ENCODE measurements at places on chromosomes 13 and 19.

GRCh38 chr19:35373492-35373891 is 2.6 kb downstream of the GPR42 start:
- H3K4me1 ChIP-seq: no peaks in the 10 kb centered on the region
- no peaks in the 10 kb centered on the region for H3K36me3 ChIP-seq
- H3K27ac ChIP-seq: no peak overlapping the region
- no peak overlapping the region for H3K4me3 ChIP-seq
- no peak for DNase-seq

GRCh38 chr19:37594982-37595382 is 306 bp downstream of the ZNF540 start:
- peak; percentile 81 for DNase-seq
- H3K27ac ChIP-seq: no peak overlapping the region
- H3K36me3 ChIP-seq: peaks cover 4% of the 10 kb centered on the region

DNA sequence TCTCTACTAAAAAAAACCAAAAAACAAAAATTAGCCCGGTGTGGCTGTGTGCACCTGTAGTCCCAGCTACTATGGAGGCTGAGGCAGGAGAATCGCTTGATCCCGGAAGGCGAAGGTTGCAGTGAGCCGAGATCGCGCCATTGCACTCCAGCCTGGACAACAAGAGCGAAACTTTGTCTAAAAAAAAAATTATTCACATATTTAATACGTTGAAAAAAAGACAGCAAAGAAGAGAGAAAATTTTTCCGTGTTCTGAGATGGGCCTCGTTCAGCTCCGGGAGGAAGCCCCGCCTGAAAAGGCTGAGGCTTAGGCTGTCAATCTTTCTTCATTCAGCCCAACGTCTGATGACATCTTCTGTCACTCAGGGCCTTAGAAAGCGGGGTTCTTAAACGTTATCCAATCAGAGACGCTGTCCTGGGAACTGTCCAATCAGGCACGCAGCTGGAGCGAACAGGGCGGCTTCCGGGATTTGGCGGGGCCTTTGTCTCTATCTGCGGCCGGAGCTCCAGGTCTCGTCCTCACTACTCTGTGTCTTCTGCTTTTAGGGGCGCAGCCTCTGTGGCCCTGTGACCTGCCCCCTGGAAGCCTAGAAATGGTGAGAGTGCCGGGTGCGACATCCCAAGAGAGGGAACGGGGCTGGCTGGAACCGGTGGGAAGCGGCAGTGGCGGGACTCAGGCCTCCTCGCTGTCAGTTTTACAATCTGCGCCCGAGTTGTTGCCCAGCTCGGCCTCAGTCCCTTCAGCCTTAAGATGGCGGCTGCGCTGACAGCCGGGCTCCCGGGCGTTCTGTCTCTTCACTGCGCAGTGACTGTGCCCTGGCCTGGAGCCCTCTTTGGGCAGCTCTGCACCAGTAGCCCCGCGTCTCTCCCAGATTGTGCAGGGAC is at the start of gene ZNF726:
Gene ZNF726 (plus strand): TSS at position 485 of the 885 bp plus-strand sequence. CDS start 109 bp downstream, at position 594.
- H3K27ac ChIP-seq: no peak within 1 kb of the TSS
- H3K4me1 ChIP-seq: no peaks in the 10 kb centered on the region
- peak within 1 kb of the TSS; percentile 35 for H3K4me3 ChIP-seq
- no peaks in the 10 kb centered on the region for H3K36me3 ChIP-seq
- DNase-seq: peak; percentile 90

DNA sequence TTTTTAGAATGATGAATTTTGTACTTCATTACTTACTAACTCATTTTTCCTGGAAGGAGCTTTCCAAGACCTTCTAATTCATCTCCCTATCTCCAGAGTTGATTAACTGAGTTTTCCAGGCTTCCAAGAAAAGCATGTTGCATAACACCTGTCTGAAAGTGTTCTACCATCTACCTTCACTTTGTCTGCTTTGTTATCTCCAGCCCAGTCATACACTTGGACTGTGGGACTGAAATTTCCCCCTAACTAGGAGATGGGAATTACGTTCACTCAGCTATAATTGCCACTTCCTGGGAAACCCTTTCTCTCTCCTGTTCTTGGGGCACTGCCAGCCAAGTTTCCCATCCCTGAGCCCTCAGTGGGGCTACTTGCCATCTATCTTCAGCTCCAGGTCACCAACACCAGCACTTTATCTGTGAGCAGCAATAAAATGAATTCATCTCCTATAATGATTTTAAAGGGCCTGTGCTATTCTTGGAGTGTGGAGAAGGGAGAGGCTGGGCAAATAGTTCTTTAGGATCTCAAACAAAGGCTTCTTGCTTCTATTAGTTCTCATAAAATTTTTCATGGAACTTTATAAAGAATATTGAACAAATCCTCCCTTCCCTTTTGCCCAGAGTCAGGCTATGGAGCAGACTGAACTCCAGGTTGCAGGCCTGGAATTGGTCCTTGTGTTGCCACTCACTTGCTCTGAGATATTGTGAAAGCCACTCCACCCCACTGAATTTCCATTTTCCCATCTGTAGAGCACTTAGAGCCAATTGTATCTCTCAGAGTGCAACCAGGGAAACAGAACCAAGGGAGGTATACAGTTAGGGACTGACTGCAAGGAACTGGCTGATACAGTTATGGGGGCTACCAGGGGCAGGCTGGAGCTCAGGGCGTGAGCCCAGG is 17.8 kb upstream of the ATP12A start:
- no peaks in the 10 kb centered on the region for H3K36me3 ChIP-seq
- H3K27ac ChIP-seq: no peak overlapping the region
- H3K27me3 ChIP-seq: no peaks in the 10 kb centered on the region
- no peak for DNase-seq
- H3K4me1 ChIP-seq: no peaks in the 10 kb centered on the region

GRCh38 chr13:26010487-26011207 is 41.2 kb downstream of the SHISA2 start:
- DNase-seq: no peak
- no peaks in the 10 kb centered on the region for H3K36me3 ChIP-seq
- H3K4me1 ChIP-seq: no peaks in the 10 kb centered on the region
- no peak overlapping the region for H3K27ac ChIP-seq
- no peaks in the 10 kb centered on the region for H3K27me3 ChIP-seq
- H3K4me3 ChIP-seq: no peak overlapping the region

- H3K27ac ChIP-seq: no peak overlapping the region
- no peaks in the 10 kb centered on the region for H3K27me3 ChIP-seq
- H3K36me3 ChIP-seq: no peaks in the 10 kb centered on the region
- no peak for DNase-seq
Observed at GRCh38 chr13:26606631-26607030, 49.1 kb downstream of the WASF3 start.

DNA sequence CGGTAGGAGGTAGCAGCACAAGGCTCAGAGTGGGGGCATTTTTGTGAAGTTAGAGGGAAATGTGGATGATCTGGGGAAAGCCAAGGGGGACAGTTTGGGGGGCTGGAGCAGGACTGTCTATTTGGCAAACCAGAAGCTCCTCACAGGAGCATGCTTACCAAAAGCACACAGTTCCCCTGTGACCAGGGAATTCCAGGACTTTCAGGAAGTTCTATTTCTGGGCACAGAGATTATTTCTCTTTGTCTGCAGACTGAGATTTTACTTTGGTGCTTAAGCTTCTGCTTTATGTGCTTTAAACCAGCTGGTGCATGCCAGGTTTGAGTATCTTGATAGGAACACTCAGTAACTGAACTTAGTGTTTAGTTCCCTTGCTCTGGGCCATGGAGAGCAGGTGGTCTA is 525.3 kb downstream of the DIAPH3 start:
- H3K4me1 ChIP-seq: no peaks in the 10 kb centered on the region
- no peaks in the 10 kb centered on the region for H3K27me3 ChIP-seq
- no peak overlapping the region for H3K4me3 ChIP-seq
- H3K27ac ChIP-seq: no peak overlapping the region
- DNase-seq: no peak
- no peaks in the 10 kb centered on the region for H3K36me3 ChIP-seq

GRCh38 chr13:113589251-113589960 is 4.9 kb downstream of the TFDP1 start:
- H3K27me3 ChIP-seq: no peaks in the 10 kb centered on the region
- no peak overlapping the region for H3K27ac ChIP-seq
- H3K4me1 ChIP-seq: no peaks in the 10 kb centered on the region
- no peaks in the 10 kb centered on the region for H3K36me3 ChIP-seq

GRCh38 chr13:111126509-111126908 is 11.4 kb downstream of the ARHGEF7 start:
- H3K4me1 ChIP-seq: no peaks in the 10 kb centered on the region
- H3K36me3 ChIP-seq: no peaks in the 10 kb centered on the region
- no peak overlapping the region for H3K4me3 ChIP-seq
- no peaks in the 10 kb centered on the region for H3K27me3 ChIP-seq
- DNase-seq: no peak

- no peaks in the 10 kb centered on the region for H3K4me1 ChIP-seq
- H3K36me3 ChIP-seq: no peaks in the 10 kb centered on the region
- H3K4me3 ChIP-seq: no peak overlapping the region
- no peak for DNase-seq
Observed at GRCh38 chr13:33072282-33072681, 56.1 kb downstream of the KL start.

All from aorta (tissue), 5 donors.